Activated CD4-positive, alpha-beta T cell treated with anti-CD3 and anti-CD28 coated beads, Interleukin-2, amount 10 ng/mL, durations not matched to agents 7 days and 5 days (primary cell): ENCODE measurements at places on chromosomes 6 and 20. TPM values are rescaled to one million over a fixed set of nuclear protein-coding genes. Genes with fewer than 3 reads are reported as not detected.

Gene JPH2
- total RNA-seq: not detected

Gene LCA5
- 0.05 TPM for total RNA-seq

Gene LRFN2
- 0.08 TPM for total RNA-seq

Gene PEX7
- total RNA-seq: 3.4 TPM

Gene RIPOR2
- total RNA-seq: 303 TPM

Gene MAS1L
- total RNA-seq: not detected

Gene RSPO3
- not detected for total RNA-seq

Gene EEF1A2
- 0.12 TPM for total RNA-seq

Gene IRF4
- 126 TPM for total RNA-seq

Gene PLEKHG1
- 3.6 TPM for total RNA-seq

Gene ACTL10
- 2.4 TPM for total RNA-seq

Gene NT5E
- total RNA-seq: 7.2 TPM

Gene TFAP2D
- not detected for total RNA-seq

Gene HLA-DMB
- total RNA-seq: 8.5 TPM

Gene PBOV1
- total RNA-seq: not detected

Gene COL19A1
- total RNA-seq: not detected

Gene DSN1
- total RNA-seq: 35.3 TPM

Gene CTAGE9
- total RNA-seq: not detected

Gene SHLD1
- total RNA-seq: 12.4 TPM
